ENCODE measurements at places on chromosomes 6 and 20. TPM values are rescaled to one million over a fixed set of nuclear protein-coding genes. Genes with fewer than 3 reads are reported as not detected.

SLC17A3 gene
- total RNA-seq, result not detected

ARMC2 gene
- total RNA-seq, result 0.71 TPM

CTCFL gene
- not detected for total RNA-seq

BACH2 gene
- 1.3 TPM for total RNA-seq

CDSN gene
- total RNA-seq, result not detected

SLC52A3 gene
- not detected for total RNA-seq
